T follicular helper cell (primary cell): ENCODE measurements at places on chromosomes 13 and 19.

- DNase-seq = no peak
These were observed 3.5 kb downstream of the C19orf67 start for GRCh38 chr19:14081797-14082674.

- DNase-seq = no peak
These were observed 111.8 kb downstream of the SACS start for GRCh38 chr13:23321535-23322241.

DNA sequence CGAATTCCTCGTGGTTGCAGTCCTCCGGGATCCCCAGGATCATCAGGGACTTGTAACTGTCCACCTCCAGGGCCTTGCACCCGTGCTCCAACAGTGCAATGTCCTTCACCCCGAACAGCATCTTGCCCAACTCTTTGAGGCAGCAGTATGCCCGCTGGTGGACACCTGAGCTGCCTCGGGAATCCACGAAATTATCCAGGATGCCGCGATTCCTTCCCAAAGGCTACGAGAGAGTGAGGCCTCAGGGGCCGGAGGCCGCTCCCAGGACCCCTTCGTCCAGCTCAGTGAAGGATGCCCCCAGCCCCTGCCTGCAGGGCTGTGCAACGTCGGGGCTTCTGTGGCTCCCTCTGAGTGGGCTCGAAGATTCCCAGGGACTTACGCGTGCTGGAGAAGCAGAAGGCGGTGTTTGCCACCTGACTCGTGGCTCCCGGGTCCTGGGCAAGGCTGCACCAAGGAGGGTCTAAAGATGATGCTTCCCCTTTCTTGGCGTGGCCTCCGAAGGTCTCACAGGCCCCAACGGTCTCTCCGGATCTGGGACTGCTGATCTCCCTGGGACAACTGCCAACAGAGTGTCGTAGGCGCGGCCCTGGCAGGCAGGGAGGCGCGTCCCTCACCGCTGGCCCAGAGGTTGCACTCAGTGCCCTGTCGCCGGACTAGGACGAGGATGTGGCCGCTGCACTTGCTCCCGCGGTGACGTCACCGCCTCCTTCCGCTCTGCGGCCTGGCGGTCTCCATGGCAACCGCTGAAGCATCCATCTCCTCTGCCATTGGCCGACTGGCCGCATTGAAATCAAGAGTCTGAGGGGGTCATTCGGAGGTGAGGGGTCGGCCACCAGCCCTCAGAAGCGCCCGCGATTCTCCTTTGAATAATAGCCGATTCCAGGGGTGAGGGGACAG, at the start of gene PNMA8C:
TSS of gene PNMA8C (minus strand) at position 698 of the 897 bp plus-strand sequence. CDS start at position 121, 577 bp downstream.
- no peak for DNase-seq

GRCh38 chr13:46031581-46032263, 20.8 kb downstream of the ZC3H13 start:
- DNase-seq = no peak

GRCh38 chr19:35107545-35107944, 8.1 kb upstream of the FXYD3 start:
- no peak for DNase-seq

- DNase-seq = no peak
These were observed 1.7 kb downstream of the ITM2B start for GRCh38 chr13:48234566-48235340.

- DNase-seq = no peak
These were observed 2.7 kb upstream of the PLIN3 start for GRCh38 chr19:4870025-4870700.

- DNase-seq = no peak
These were observed 2.6 kb upstream of the ZNF175 start for GRCh38 chr19:51568456-51568855.

DNA sequence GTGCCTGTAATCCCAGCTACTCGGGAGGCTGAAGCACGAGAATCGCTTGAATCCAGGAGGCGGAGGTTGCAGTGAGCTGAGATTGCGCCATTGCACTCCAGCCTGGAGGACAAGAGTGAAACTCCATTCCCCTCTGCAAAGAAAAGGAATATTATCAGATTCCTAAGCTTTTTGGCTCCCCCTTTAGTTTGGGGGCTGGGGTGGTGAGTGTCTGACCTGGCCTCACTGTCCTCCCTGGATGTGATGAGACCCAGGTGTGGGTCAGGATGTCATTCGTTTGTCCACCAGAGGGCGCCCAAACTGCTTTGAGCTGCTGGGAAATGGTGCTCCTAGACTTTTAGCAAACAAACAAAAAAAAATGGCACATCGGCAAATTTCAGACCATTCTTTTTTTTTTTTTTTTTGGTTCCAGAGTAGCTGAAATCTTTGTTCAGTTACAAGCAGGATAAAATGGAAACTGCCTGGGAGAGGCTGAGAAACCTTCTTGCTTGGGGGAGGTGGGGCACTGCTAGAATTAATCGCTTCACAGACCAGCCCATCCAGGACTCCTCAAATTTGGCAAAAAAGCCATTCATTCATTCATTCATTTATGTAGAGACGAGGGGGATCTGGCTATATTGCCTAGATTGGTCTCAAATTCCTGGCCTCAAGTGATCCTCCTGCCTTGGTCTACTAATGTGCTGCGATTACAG, 29.4 kb downstream of the SPC24 start:
- peak; percentile 63 for DNase-seq

DNA sequence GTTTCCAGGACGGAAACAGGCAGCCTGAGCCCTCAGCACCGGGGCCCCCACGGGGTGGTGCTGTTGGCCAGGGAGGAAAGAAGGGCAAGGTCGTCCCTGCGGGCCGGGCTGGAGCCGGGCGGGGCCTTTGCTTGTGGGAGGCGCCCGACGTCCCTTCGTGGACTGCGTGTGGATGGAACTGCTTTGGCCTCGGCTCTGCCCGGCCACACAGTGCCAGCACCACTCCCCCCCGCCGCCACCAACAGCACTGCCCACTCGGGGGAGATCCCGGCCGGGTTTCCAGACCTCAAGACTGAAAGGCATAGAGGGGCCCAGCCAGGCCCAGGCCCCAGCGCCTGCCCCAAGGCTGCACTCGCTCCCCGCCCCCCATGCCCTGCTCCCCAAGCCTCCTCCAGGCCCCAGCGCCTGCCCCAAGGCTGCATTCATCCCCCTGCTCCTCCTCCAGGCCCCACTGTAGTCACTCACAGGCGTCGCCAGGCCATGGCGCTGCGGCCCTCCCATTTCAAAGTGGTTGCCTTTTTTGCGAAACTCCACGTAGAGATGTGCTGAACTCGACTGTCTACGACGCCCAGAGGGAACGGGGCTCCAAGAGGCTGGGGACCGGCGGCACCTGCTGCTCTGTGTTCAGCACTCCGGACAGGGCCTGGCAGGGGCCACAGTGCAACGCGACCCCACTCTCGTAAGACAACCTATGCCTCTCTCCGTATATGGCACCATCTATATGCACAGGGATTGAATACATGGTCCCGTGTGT, 22.5 kb downstream of the C13orf46 start:
- peak; percentile 18 for DNase-seq

DNA sequence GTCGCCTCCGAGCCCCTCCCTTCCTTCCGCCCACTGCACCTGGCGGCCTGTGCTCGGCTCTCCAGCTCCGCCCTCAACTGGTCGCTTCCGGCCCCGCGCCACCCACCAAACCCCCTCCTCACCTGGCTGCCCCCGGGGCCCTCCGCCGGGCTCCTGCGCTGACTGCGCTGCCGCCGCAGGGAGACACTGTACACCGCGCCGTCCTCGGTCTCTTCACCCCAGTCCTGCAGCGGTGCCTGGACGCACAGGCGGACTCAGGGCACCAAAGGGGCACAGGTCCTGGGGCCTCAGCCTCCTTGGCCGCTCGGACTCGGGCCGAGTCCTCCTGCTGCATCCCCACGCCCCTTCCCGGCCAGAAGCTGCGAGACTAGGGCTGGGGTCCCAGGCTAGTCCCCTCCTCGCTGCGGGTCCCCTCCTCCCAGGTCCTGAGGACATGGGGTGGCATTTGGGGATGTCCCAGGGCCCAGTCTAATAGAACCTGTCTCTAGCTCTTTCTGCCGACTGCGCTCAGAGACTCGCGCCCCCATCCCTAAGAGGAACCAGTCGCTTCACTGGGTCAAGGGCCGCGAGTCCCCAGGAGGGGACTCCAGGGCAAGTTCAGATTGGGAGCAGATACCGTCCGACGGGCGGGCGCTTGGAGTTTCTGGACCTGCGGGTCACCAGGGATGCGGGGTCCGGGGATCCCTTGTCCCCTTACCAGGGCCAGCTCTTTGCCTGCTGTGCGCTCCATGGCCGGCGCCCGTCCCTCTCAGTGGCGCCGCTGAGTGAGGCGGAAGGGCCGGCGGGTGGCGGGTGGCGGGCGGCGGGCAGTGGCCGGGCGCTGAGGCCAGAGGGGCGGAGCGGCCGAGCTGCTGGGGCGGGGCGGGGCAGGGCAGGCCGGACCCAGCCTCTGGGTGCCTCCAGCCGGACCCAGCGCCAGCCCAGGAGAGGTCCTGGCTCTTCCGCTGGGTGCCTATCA, at the start of gene RGL3:
TSS of gene RGL3 (minus strand) at position 766 of the 958 bp plus-strand sequence. CDS start at position 730, 36 bp downstream.
- no peak for DNase-seq

GRCh38 chr19:51016798-51017683, 2.5 kb downstream of the KLK10 start:
- DNase-seq = no peak

DNA sequence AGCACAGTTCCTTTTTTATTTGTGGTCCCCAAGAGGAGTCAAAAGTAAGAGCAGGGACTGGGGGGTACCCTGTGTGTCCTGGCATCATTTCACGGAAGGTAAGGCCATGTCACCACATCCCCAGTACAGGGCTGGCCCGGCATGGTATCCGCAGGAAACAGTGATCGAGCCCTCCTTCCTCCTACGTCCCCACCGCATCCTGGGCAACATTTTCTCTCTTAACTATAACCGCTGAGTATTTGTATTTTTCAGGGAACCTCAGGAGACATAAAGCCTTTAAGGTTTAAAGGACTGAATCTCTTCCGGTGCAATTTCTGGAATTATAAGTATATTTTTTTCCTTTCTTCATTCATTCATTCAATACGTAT, 13.6 kb upstream of the LATS2 start:
- DNase-seq = no peak

- no peak for DNase-seq
These were observed 10.6 kb downstream of the FUT6 start for GRCh38 chr19:5828661-5829566.

DNA sequence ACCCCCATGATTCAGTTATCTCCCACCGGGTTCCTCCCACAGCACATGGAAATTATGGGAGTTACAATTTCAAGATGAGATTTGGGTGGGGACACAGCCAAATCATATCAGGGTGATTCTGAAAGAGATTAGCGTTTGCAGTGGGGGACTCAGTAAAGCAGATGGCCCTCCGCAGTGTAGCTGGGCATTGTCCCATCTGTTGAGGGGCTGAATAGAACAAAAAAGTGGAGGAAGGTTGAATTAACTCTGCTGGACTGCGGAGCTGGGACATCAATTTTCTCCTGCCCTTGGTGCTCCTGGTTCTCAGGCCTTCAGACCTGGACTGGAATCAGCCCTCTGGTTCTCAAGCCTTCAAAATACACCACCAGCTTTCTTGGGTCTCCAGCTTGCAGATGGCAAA, 55.2 kb upstream of the CACNA1A start:
- no peak for DNase-seq

GRCh38 chr13:25170554-25171111, 1.5 kb downstream of the AMER2 start:
- DNase-seq = no peak

GRCh38 chr13:52130641-52131040, 1.8 kb upstream of the NEK5 start:
- DNase-seq = no peak
